ENCODE measurements at places on chromosomes 5 and 9.
A peak's percentile ranks its signal among the peaks of the same experiment; 100 is the strongest.

- DNase-seq = no peak
Observed at GRCh38 chr5:64665243-64665642, 25.1 kb upstream of the SHISAL2B start.

DNA sequence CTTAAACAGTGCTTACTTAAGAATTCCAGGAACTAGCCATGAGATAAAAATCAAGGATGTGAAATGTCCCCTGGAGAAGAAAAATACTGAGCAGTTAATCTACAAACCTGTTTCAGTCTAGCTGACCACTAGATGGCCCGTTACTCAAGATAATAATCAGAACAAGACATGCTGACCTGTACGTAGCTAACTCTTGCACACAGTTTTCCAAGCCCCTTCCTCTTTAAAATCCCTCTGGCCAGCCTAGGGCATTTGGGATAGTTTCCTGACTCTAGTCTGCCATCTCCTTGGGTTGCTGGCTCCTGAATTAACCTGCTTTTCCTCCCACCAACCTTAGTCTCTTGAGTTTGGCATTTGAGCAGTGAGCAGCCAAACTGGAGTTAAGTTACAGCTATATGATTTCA is 59.2 kb upstream of the TRAF1 start:
- DNase-seq = peak; percentile 18

- no peak for DNase-seq
Observed at GRCh38 chr9:74803376-74804017, 84.2 kb downstream of the TRPM6 start.

GRCh38 chr9:69945671-69946141 is 97.9 kb upstream of the MAMDC2 start:
- no peak for DNase-seq

- no peak for DNase-seq
Observed at GRCh38 chr5:77398458-77398857, 93.7 kb downstream of the WDR41 start.

DNA sequence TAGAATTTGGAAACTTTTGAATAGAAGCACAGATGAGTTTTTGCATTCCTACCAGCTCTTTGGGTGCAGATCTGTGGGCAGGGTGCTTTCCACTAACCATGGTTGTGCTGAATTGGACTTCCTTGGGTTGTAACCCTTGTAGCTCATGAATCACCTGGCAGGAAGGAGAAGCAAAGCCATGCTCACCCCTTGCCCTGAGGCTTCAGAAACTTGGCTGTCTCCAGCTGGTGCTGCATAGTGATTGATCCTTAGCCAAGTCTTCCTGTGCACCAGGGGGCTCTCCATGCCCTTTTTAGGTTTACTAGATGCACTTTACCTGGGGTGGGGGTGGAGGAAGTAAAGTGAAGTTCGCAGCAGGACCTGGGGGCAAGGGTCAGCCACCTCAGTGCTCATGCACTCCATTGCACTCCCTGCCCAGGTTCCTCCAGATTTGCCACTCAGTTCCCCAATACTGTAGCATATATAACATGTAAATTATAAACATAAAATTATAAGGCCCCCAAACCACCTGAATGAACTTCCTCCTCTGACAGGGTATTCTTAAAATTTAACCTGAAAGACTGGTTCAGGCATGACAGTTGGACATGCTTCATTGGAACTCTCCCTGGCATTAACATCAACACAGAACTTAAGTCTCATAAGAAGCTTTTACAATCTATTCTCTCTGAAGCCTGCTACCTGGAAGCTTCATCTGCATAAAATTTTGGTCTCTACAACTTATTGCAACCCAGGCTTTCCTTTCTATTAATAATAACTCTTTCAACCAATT is 25.8 kb upstream of the IFNA14 start:
- no peak for DNase-seq

DNA sequence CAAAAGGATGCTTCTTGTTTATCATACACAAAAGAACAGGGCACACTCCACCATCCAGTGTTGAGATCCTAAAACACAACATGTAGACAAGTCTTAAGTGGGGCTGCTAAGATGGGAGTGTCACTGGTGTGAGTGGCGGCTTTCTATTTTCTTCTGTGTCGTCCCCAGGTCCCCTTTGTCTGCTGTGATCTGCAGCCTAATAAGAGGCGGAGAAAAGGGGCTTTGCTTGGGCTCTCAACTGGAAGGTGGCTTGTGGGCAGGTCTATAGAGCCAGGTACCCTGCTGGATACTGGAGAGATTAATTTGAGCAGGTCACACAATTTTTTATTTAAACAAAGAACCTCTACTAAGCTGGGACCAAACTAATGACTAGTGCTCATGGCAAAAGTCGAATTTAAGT is 126.1 kb upstream of the SAP30L start:
- DNase-seq = no peak

DNA sequence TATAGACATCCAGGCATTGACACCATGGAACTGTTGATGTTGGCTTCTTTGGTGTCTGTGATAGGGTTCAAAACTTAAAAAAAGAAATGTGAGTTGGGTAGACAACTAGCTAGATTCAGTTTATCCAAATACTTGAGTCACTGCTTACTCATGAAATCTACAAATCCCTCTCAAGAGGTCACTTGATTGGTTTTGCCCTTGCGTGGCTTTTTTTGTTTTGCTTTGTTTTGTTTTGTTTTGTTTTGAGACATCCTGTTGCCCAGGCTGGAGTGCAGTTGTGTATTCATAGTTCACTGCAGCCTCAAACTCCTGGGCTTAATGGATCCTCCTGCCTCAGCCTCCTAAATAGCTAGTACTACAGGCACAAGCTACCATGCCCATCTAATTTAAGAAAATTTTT is 10.5 kb upstream of the ENTREP1 start:
- DNase-seq = no peak

GRCh38 chr5:146041180-146041789 is 64.1 kb downstream of the PLAC8L1 start:
- DNase-seq = no peak

- DNase-seq = no peak
Observed at GRCh38 chr5:95895771-95896170, 65.9 kb downstream of the ELL2 start.

Data from renal cortex interstitium (tissue), 15 donors.